Lower leg skin (tissue), 4 donors: ENCODE measurements at places on chromosomes 3 and 15.

DNA sequence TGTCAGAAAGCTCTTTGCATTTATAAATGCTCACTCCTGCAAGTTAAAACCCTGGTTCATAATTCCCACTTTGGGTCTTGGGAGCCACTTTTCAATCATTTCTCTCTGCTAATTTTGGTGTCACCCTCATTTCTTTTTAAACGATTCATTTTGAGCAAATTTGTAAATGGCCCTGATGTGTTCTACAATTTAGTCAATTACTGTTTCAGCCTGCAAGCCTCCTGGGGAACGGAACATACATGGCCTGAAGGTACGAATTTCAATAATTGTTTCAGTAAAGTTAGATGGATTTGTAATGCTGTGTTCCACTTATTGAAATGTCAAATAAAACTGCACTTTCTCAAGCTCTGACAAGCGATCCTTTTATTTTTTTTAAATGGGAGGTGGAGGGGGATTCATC is 43.2 kb downstream of the MAP2K5 start:
- DNase-seq: no peak

DNA sequence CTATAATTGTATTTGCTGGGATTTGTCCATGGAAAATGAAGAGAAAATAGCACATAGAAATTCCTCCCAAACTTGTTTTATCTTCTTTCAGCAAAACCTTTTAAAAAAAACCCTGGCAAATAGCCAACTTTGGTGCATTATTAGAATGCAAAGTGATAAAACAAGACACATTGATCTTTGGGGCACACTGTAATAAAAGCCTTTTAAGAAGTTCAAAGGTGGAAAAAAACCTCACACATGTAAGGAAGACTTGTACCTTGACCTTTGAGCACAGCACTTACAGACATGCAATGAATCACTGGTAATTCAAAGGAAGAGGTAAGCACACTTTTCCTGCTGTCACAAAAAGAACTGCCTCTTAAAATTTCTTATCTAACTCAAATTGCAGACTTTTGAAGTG is 8.0 kb upstream of the MORC1 start:
- DNase-seq: no peak

DNA sequence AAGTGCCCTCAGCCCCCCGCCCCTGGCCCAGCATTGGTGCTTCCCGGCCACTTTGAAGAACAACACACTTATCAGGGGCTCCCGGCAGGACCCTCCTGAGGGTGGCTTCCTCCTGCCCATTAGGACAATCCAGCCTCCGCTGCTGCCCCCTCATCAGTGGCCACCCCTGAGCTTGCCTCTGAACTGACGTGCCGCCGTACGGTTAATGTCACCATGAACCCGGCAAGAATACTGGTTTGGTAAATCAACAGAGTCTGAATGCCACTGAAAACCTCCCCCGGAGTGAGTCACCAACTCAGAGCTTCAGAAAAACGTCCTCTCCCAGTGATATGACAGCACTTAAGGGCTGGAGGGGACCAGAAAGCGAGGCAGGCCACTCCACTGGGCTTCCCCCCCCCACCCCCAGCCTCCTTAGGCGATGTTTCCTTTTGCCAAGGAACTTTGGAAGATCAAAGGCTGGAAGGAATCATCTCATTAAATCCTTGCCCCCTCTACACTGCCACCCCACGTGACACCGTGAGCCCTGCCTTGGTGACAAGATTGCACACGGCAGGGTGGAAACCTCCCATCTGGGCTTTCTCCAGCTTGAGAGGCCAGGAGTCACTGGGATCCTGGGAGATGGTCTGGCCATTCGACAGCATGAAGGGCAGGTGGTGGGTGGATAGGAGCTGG is 142.1 kb downstream of the NUP210 start:
- no peak for DNase-seq

DNA sequence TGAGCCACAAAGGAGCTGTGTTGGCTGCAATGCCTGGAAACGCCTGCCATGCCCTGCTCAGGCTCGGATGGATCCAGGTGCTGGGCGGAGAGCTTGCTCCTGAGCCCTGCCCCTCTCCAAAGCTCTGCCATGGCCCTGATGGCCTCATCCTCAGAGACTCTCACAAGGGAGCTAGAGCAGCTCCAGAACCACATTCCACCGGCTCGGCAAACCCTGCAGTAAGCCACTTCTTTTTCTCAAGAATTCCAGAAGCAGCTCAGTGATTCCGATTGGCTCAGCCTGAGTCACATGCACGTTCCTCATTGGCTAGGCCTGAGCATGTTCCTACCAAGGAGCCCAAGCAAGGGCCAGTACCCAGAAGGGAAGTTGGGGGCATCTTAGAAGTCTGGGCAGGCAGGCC is 24.8 kb downstream of the TPRA1 start:
- no peak for DNase-seq

DNA sequence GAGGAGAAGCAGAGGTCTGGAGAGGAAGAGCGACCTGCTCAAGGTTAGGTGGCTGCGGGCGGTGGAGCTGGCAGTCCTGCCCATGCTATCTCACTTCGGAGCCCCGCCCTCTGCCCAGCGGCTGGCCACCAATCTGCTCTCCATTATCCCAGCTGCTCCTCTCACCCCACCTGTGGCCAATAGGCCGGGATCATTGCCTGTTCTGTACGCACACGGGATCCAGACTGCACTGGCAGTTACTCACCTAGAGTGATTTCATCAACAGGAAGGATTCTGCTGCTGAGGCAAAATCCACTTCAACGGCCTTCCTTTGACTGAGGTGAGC is 100.6 kb downstream of the TLE3 start:
- no peak for DNase-seq

DNA sequence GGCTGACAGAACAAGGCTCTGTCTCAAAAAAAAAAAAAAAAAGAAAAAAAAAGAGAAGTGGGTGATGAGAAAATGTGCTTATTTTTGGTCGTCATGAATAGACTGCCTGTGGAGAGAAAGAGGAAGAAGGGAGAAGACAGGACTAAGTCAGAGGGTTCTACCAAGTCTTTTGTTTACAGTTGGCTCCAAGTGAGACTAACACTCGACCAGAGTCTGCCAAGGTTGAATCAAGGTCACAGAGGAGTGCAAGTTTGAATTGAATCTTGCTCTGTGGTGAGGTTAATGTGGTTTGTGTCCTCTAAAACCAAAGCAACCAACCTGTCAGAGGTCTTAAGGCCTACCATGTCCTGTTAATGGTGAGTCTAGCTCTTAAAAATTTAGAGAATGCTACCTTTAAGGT is 334.1 kb upstream of the GRM7 start:
- no peak for DNase-seq

- no peak for DNase-seq
These were observed 30.3 kb upstream of the SPESP1 start for GRCh38 chr15:68900027-68900426.

DNA sequence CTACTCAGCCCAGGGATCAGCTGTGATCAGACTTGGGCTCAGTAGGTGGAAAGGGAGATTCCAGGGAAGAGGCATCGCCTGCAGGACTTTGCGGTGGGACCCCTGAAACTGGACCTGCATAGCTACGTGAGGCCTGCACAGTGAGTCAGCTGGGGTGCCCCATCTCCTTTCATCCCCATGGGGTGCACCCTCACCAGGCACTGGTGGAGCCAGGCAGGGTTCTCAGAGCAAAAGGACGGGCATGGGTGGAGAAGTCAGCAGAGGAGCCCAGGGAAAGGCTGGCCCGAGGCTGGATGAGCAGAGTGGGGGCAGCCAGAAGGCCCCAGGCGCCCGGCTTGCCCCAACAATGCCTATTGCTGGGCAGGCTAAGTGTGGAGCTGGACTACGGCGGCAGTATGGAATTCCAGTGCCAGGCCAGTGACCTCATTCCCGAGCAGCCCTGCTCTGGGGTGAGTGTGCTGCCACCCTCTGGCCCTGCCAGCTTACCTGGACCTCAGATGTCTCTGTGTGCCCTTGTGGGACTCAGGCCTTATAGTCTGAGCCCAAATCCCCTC is 19.7 kb downstream of the ACAA1 start:
- peak; percentile 81 for DNase-seq

- no peak for DNase-seq
These were observed 73.8 kb downstream of the AAGAB start for GRCh38 chr15:67180514-67181191.

- DNase-seq: no peak
These were observed 23.8 kb upstream of the NMB start for GRCh38 chr15:84681831-84682230.

DNA sequence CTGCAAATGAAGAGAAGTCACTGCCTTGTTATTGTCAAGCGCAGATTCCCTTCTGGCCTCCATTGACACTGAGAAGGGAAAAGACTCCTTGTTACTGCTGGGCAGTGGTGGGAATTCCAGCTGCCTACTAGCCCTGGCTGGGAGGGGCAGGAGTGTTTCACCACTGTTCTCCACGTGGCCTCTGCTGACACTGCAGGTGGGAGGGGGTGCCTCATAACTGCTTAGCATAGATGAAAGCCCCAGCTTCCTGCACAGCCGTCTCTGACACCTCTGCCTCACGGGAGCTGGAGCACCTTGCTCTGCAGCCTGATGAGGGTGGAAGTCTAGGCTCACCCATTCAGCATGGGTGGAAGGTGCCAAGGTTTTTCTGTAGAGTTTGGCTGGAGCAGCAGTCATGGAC is 52.1 kb downstream of the TM2D3 start:
- DNase-seq: no peak

- DNase-seq: no peak
These were observed 67.1 kb downstream of the GRM7 start for GRCh38 chr3:6928064-6928463.

DNA sequence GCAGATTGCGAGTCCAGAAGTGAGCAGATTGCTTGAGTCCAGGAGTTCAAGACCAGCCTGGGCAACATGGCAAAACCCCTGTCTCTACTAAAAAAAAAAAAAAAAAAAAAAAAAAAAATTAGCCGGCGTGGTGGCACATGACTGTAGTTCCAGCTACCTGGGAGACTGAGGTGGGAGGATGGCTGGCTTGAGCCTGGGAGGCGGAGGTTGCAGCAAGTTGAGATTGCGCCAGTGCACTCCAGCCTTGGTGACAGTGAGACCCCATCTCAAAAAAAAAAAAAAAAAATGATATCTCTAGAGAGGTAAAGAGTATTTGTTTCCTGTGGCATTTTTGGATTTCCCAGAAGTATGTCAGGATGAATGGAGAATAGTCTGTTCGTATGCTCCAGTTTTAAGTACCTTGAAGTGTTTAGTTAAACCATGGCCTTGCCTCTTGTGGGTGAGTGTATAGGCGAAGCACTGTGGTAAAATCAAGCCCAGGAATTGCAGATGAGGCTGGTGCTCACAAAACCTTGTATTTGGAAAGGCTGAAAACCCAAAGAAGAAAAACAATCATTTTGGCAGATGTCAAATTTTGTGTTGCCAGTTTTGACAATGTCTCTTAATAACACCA is 5.9 kb downstream of the CACNA1D start:
- DNase-seq: no peak

DNA sequence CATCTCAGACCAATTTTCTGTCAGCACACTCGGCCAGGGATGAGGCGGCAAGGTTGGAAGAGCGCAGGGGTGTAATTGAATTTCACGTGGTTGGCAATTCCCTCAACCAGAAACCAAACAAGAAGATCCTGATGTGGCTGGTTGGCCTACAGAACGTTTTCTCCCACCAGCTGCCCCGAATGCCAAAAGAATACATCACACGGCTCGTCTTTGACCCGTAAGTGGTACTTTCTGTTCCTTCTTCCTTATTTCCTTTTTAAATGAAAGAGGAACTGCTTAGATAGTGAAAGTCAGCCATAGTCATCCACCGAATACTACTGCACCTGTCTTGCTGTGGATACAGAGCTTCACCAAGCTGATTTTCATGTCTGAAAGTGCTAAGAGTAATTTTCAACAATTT is 60.1 kb downstream of the SGO1 start:
- DNase-seq: no peak

DNA sequence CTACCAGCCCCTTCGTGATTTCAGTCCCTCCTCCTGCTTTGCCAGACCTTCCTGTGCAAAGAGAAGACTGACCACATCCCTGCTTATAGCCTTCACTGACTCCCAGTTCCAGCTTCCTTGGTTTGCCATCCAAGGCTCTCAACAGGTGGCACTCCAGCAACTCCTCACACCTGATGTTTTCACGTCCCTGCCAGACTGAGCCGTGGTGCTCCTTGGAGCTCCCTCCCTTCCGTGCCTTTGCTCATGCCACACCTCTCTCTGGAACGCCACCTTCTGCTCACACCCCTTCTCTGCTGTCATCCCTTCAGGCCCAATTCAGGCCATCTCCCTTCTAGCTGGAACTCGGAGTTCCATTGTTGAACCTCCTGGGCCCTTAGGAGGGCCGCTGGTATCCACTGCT is 12.0 kb downstream of the CHCHD6 start:
- DNase-seq: peak; percentile 36

DNA sequence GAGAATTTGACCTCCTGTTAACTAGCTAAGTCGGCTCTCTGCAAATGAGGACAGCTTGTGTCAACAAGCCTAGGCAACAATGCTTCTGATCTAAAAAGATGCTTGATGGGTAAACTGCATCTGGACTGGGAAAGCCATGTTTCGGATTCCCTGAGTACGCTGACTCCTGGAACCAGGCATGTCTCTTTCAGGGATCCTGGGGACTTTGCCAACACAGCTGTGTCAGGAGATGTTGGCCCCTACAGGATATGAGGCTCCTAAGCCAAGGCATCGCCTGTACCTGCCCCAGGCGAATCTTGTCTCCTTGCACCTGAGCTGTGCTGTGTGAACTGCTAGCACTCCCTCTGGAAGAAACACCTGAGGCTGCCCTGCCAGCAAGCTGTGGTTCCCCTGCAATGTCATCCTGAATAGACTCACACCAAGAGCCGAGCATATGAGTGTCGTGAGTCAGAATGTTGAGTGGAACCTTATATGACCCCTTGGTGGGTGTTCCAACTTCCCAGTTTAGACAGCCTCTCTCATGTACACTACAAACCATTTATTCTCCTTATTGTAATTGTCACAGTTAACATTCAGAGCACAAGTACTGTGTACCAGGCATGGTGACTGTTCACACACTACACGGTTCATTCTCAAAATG is 17.0 kb downstream of the EOGT start:
- DNase-seq: no peak

GRCh38 chr15:90205886-90206285 is 4.8 kb downstream of the SEMA4B start:
- no peak for DNase-seq

GRCh38 chr3:42032693-42033349 is 58.3 kb upstream of the TRAK1 start:
- DNase-seq: peak; percentile 79

DNA sequence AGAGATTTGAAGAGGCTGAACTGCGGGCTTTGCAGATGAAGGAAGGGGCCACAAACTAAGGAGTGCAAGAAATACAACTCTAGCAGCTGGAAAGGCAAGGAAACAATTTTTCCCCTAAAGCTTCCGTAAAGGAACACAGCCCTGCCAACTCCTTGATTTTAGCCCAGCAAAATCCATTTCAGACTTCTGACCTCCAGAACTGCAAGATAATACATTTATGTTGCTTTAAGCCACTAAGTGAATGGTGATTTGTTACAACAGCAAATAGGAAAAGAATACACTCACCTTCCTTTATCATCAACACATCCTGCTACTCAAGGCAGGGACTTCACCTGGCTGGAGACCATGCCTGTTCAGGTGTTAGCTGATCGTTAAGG is 119.3 kb upstream of the NR2E3 start:
- DNase-seq: no peak
